ENCODE measurements at places on chromosomes 1 and 21.

- DNase-seq = no peak
Measured at GRCh38 chr21:36005018-36005417, 55.3 kb downstream of the SETD4 start.

DNA sequence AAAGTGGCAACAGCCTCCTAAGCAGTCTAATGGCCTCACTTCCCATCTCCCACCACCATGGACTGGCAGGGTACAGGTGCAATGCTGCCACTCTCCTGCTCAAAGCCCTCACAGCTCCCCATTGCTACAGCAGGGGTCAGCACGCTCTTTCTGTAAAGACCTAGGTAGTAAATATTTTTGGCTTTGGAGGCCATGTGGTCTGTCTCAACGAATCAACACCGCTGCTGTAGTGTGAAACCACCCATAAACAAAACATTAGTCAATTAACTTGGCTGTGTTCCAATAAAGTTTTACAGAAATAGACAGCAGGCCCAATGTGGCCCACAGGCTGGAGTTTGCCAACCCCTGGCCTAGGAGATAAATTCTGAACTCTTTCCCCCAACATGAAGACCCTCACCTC is 44.6 kb upstream of the TMEM125 start:
- DNase-seq = no peak

DNA sequence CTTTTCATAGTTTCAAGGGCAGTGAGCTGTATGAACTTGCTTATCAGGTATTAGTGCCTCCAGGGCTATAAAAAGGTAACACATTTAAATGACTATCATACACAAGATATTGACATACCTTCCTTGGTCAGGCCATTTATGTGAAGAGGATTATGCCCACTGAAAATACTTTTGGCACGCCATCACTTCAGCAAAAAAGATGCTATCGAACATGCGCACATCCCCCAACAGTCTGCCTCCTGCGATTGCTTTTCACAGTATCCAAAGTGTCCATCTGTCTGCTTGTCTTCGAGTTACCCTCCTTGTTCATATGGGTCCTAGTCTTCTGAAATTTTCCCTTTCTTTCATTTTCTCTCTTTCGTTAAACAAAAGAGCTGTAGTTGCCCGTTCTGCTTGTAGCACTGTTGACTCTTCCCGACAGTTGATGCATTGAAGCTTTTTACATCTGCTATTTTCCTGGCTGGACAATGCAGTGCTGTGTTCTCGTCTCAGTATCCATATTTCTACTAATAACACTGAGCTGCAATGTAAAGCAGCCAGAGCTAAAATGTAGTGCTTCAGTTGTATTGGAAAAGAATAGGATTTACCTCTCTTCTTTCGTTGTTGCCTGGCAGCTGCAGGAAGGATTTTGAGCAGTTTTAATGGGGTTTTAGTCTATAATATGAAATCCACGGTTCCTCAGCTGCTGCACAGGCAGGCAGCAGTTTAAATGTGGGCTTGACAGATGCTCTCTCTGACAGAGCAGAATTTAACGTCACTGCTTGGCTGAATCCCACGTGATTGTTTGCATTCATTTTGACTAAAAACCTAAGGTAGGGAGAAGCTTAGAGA is at the start of gene B3GALT2:
Gene B3GALT2, minus strand, starts transcription at position 713 of the 831 bp plus-strand sequence. CDS start 5,051 bp downstream, outside the sequence.
- DNase-seq = no peak

GRCh38 chr1:234610666-234611224 is 767 bp upstream of the IRF2BP2 start:
- peak; percentile 58 for DNase-seq

DNA sequence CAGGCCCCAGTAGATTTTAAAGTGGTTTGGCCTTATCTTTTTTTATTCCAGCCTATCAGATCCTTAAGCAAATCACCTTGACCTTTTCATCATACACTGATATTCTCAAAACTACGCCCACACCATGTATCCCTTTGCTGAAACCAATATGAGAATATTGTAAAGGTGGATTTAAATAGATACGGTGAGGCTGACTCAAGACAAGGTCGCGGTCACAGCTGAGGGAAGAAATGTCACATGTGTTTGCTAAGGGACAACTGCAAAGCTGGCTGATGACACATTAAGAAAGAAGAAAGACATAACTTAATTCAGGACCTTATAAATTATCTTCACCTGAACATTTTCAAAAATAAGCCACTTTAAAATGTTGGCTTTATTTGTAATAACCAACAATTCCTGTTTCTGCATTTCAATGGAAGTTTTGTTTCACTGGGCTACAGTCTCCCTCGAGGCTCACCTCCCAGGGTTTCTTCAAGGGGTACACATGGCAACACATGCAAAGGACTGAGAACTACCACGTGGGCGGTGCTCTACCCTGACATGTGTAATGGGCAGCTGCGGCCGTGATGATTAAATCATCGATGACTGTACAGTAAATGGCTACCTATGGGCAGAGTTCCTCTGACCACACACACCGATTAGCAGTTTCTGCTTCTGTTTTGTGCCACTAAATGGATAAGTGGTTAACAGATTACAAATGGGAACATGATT is 189.5 kb downstream of the SIPA1L2 start:
- no peak for DNase-seq

DNA sequence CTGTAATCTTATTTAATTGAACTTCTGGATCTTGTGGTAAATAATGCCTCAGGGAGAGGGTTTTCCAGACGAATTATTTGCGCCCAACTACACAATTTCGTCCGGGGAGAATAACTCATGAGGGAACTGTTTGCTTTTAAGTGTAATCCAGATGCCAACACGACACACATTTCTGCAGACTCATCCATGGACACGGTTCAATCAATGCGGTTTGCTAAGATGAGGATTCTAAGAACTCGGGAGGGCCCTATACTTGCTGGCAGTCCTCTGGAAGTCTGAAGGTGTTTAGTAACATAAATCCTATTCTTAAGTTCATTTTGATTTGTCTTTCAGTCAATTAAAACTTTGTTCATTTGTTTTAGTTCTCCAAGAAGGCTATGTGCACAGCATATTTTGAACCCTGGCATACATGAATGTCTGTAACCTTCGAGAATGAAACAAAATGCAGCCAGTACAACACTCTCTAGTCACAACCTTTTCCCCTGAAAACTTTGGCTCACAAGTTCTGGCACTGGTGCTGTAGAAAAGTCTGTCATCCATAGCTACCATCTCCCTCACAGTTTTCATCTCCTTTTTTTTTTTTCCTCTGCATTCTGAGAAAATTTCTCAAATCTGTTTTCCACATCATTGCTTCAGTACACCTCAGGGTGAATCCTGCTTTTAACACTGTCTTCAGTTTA is 38.8 kb downstream of the DIPK1A start:
- DNase-seq = no peak

GRCh38 chr1:70093250-70093975 is 112.0 kb downstream of the LRRC40 start:
- DNase-seq = no peak

DNA sequence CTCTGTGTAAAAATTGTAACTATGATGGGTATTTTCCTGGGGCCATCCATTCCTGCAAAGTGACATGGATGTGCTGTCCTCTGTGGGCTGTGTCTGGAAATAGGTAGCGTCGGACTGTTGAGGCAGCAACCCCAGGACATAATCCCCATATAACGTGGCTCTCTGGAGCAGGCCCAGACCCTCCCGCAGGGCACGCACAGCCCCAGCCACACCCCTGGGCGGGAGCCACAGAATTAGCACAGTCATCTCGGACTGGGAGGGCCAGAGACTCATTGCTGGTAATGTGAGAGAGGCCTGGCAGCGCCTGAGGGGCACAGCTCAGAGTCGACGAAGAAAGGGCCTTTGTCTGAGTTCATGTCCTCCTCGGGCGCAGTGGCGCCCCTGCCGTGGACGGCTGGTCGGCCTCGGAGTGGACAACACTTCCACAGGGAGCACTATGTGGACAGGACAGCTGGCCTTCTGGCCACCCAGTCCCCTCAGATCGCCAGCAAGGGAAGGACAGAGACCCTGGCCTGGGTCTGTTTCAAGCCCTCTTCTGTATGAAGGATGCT is 20.1 kb downstream of the SIM2 start:
- no peak for DNase-seq

Measured in brain pericyte (primary cell).